ENCODE measurements at places on chromosomes 6 and 20.

DNA sequence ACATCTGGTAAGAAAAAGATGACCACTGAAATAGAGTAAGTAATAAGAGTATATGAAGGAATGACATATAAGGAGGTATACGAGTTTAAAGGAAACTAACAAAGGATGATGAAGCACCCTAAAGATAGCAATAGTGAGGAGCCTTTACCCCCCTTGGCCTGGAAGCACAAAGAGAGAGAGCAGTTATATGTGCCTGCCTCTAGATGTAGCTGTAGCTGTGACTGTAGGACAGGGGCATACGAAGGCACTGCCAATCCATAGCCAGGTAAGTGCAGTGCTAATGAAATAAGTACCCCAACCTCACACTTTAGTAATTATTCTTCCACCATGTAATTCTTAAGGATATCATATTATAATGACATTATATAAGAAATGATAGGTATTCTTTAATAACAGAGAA lies 90.1 kb upstream of the FKBP1C start:
- no peak for DNase-seq

DNA sequence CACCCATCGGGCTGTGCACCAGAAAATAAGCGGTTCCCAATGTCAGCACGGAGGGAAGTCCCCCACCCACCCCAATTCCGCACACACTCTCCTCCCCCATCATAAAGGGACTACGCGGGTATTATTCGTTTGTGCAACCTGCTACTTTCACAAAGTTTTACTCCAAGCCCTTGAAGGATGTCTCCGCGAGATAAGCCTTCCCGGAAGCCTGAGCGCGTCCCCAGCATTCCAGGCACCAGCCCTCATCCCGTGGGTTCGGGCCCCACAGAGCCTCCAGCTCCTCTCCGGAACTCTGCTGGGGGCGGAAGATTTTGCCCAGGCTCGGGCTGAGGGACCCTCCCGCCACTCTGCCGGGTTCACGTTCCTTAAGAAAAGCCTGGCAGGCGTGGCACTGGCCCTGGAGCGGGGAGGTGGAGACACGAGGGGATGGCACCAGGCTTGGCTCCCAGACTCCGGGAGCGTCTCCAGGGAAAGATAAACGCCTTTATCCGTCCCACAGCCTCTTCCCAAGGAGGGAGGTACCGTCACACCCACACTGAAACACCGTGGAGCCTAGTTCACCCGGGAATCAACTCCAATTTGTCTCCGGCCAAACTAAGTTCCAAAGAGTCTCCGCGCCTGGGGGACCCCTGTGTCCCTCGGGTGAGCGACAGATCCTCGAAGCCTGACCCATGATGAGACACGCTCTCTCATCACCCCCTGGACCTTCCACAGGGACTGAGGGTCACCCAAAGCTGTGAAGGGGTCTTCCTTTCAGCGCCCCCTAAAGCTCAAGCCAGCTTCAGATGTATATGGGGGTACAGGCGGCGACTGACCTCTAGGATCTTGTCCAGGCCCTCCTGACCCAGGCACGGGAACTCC lies 934 bp downstream of the KCNK5 start:
- DNase-seq, result no peak

GRCh38 chr6:3841711-3842565 lies 7.2 kb upstream of the FAM50B start:
- DNase-seq, result peak; percentile 15

GRCh38 chr6:16097382-16098171 lies 31.3 kb upstream of the MYLIP start:
- DNase-seq, result no peak

DNA sequence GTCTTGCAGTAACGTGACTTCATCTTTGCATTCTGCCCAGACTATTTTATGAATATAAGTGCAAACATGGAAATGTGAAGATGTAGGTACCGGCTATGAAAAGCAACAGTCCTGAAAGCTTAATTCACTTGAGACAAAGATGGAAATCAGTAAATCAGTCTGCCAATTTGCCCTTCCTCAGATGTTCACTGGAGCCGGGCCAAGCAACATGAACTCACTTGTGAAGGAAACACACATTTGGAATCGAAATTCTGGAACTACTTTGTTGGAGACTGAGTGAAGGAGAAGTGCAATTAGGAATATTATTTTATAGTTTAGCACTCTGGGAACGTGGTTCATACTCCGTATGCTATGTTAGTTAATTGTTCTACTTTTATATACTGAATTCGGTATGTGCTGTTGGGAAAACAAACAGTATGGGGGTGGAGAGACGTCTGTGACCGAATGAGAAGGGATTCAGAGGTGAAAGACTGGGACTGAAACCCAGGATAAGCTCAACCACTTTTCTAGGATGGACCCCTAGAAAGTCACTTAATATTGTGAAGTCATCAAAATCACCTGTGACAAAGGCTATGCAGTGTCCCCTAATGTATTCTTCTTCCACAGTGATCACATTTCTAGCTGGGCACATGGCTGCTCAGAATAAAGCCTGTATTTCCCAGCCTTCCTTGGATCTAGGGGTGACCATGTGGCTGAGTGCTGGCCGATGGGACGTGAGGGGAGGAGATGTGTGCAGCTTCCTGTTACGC lies 95.5 kb downstream of the PREX1 start:
- no peak for DNase-seq

DNA sequence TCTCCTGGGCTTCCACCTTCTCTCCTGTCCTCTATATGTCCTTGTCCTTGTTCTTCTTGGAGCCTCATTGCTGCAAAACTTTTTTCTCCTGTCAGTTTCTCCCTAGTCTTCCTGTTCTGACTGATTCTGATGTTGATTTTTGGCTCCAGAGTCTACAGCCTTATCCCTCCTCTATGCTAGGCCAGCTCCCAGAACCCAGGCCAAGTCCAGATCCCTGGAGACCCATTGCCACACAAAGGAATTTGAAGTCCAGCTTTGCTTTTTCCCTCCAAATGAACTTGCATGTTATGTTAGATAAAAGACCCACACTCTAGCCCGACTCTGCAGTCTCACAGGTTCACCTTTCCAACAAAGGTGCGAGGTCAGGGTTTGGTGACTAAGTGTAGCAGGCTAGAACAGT lies 203.1 kb downstream of the FNDC1 start:
- no peak for DNase-seq

- DNase-seq, result no peak
Observed at GRCh38 chr6:38387461-38387860, 252.3 kb downstream of the BTBD9 start.

DNA sequence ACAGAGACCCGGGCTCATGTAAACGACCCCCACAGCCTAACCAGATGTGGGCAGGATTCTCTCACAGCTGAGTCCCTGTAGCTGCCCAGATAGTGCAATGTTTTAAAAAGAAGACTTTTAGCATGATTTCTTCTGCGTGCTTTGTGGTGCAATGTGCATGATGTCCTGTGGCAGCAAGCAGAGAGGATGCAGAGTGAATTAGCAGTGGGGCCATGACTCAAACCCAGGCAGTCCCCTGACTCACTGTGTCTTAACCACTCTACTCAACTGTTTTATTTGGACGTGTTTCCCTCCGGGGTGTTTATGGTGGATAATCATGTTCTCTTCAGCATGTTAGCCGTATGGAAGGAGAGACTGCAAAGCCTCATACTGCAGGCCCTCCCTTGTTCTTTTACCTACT lies 247.9 kb downstream of the SLC24A3 start:
- no peak for DNase-seq

- DNase-seq, result no peak
Observed at GRCh38 chr6:111357705-111358104, 125.3 kb downstream of the REV3L start.

DNA sequence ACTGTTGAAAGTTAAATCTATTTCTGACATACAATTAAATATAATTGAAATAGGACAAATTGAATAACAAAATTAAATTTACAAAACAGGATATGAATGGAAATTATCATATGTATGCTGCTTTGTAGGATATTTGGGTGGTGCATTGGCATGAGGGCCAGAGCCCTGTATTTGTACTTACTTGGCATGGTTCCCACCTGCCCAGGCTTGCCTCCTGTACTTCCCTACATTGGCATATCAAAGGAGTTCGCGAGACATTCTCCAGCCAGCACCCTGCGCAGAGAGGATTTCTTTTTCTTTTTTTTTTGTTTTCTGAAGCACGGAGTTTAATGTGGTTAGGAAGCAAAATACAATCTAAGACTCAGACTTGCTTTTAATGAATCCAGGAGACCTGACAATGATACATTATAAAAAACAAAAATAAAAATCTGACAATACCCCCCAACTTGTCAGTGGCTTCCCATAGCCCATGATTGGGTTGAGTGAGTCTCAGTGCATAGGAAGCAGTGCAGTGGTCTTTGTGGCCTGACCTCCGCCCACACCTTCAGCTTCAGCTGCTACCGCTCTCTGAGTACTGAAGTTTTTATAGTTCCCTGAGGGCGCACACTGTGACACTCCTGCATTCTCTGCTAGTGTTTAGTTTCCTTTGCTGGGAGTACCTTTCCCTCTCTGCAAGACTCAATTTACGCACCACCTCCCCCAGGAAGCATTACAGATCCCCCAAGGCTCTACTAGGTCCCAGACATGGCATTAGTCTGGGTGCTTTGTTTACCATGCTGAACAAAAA lies 440.8 kb downstream of the UTRN start:
- DNase-seq, result peak; percentile 79

DNA sequence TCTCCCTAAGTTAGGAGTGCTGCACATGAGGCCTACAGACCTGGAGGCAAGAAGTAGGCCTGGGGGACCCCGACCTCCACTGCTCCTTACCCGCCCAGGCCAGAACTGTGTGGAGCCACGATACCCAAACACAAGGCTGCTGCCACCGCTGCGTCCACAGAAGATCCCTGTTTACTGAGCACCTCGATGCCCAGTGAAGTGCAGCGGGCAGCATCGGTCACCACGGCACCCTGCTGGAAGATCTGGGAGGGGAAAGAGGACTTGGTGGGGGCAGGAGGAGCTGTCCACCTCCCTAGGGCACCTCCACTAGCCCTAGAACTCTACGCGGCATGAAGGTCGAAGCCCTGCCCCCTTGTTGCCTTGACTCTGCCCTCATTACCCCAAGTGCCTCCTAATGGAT lies 9.9 kb downstream of the GGT7 start:
- DNase-seq, result no peak

DNA sequence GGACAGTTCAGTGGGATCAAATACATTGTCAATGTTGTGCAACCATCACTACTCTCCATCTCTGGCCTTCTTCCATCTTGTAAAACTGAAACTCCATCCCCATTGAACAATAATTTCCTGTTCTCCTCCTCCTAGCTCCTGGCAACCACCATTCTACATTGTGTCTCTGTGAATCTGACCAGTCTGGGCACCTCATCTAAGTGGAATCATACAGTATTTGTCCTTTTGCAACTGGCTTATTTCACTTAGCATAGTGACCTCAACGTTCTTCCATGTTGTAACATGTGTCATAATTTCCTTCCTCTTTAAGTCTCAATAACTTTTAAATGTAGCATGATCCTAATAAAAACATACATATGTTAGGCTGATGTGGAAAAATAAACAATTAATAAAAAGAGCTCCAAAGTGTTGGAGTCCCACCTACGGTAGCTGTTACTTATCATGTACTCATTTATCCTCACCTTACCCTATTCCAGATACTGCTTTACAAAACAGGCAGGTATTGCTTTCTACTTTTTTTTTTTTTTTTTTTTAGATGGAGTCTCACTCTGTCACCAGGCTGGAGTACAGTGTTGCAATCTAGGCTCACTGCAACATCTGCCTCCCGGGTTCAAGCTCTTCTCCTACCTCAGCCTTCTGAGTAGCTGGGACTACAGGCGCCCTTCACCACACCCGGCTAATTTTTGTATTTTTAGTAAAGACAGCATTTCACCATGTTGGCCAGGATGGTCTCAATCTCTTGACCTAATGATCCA lies 91.9 kb downstream of the TNFAIP3 start:
- no peak for DNase-seq

DNA sequence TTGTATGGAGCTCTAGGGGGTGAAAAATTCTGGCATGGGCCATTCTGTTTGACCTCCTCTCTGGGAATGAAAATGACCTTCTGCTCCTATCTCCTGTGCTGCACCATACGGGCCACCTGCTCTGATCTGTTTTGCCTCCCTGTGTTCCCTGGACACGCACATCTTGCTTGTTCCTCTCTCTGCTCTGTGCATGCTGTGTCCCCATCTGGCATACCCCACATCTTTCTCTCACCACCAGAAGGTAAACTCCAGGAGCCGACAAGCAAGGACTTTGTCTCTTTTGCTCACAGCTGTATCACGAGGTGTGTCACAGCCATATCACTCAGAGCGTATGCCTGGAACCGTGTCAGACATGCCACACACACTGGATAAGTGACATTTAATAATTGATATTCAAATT lies 208.4 kb upstream of the DTNBP1 start:
- no peak for DNase-seq

GRCh38 chr6:150711061-150711460 lies 111.4 kb downstream of the PLEKHG1 start:
- no peak for DNase-seq

- DNase-seq, result no peak
Observed at GRCh38 chr6:1094306-1094705, 217.6 kb upstream of the FOXQ1 start.

GRCh38 chr6:22334778-22335177 lies 37.9 kb upstream of the PRL start:
- no peak for DNase-seq

GRCh38 chr6:67875877-67876383 lies 759.2 kb upstream of the ADGRB3 start:
- DNase-seq, result no peak

DNA sequence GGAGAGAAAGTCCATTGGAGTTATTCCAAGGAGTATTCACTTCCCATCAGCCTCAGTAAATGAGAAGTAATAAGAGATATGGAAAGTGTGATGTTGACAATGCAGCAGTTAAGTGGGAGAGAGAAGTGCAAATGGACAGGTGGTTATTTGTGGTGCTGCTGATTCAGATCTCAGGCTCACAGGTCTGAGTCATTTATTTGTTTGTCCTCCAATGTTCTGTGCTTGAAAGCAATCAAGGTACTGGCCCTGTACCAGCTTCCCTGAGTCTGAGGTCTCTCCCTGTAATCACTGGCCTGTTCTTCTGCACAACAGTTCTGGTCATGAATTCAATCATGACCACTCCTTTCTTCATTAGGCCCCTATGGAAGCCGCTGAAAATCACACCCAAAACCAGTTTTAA lies 827.7 kb downstream of the MAFB start:
- DNase-seq, result no peak

- no peak for DNase-seq
Observed at GRCh38 chr6:105909106-105909505, 177.0 kb upstream of the PRDM1 start.

Measured in thyroid gland (tissue), 4 donors.